ENCODE measurements at places on chromosomes 7 and 10. TPM values are rescaled to one million over a fixed set of nuclear protein-coding genes. Genes with fewer than 3 reads are reported as not detected.
A peak's percentile ranks its signal among the peaks of the same experiment; 100 is the strongest.

GRCh38 chr7:88361357-88361756 lies 54.7 kb upstream of the STEAP4 start:
- DNase-seq = no peak

DNA sequence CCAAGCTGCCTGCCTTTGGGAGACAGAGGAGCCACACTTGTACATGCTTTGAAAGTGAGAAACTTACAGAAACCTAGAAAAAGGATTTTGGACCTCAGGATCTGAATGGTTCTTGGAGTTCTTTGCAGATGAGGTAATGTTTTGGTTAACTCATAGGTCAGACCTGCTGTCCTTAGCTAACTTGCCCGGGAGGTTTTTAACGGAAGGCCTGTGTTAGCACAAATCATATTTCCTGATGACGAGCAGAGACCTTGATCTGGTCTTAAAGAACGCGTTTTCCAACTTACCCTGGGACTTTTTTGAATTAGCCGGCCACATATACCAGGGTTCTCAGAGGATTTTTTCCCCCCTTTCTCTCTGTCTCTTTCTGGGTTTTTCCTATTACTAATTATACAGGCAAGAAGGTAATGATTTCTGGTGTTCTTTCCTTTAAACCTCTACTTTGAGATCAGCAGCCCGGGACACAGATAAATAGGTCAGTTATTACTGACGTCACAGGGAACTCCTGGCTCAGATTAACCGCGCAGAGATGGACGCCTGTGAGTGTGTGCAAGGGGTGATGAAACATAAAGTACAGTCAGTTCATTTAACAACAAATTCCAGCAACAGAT lies 101.7 kb upstream of the KLF6 start:
- DNase-seq = peak; percentile 88

- DNase-seq = no peak
Observed at GRCh38 chr7:149493366-149493765, 4.2 kb downstream of the ZNF746 start.

DNA sequence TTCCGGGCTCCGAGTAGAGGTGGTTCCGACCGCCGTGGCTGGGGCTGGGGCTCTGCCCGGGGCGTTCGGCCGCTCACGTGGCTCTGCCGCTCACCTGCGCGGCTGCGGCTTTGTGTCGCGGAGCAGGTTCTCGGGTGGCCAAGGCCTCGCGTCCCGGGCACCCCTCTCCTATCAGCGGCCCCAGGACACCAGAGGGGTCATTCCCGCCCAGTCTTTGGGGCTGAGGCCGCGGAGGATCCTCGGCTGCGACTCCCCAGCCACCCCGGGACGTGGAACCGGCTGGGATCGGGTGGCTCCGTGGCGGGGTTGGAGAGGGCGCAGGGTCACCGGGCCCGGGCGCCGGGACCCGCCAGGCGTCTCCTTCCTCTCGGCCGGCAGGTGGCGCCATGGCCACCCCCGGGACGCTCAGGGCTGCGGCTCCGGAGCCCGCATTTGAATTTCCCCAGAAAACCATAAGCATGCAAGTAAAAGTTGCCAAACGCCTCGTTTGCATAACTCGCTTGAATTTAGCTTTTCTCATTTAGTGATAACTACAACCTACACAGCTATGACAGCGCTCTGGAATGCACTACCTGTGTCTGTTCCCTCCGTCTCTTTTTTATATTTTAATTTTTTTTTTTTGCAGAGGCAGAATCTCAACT lies 1.2 kb downstream of the COL26A1 start:
- peak; percentile 45 for DNase-seq

- no peak for DNase-seq
Observed at GRCh38 chr7:828793-829561, 3.3 kb upstream of the SUN1 start.

Gene ACBD7
- under 0.01 TPM for total RNA-seq

DNA sequence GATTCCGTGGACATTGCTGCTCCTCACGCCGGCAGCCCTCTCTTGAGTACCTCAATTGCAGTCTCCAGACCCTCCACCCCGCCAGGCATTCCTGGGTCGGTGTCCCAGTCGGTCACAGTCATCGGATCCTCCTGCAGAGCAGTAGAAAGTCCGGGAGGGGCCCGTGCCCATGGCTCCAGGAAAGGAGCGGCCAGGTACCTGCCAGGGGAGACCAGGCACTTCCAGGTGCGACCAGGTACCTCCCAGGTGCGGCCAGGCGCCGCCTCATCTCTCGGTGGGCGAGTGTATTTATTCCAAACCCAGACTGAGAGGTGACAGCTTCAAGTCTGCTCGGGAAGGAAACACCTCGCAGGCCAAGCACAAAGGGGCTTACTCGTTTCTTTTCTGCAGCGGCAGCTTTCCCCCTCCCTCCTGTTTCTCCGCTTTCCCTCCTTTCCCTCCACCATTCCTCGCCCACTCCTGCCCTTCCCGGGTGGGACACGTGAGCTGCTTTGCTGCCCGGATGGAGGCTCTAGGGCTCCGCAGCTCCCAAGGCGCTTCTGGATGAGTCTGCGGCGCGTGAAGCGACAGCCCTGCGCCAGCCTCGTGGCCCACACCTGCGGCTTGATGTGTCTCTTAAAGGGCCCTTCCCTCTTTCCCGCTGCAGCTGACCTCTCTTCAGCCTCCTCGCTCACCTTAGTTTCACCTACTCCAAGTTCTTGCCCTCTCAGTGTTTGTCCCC lies 39.4 kb upstream of the AGK start:
- DNase-seq = no peak

DNA sequence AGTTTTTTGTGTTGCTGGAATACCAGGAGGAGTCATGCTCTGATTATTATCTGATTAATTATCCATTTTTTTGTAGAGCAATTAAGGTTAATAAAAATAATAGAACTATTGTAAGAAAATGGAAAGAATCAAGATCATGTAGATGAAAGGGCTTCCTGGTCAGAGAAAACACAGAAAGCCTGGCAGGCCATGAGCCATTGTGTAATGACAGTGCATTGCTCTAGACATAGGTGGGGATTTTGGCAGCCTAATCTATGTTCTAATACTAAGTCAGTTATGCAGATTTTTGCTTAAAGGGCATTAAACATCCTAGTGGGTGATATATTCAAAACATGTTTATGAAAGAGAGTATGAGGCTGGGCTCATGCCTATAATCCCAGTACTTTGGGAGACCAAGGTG lies 198.2 kb downstream of the PPP1R9A start:
- DNase-seq = no peak
